ENCODE measurements at places on chromosomes 7 and 10.

DNA sequence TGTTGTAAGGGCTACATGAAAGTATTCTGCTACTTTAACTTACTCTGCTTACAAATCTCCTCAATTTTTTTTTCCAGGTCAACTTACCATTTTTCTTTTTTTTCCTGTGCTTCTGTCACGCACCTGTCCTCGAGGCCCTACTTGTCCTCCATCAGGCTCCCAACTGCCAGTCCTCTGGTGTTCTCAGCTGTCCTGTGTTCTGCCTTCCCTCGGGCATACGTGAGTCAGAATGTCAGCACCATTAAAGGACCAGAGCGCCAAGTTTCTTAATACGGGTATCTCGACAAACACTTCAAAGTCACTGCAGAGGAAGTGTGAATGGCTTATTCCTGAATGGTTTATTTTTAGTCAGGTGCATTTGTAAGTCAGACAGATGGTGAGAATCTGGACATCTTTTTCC lies at the start of gene TEX47:
TEX47 (minus strand) TSS at position 185 of the 400 bp plus-strand sequence. CDS start 795 bp downstream, outside the sequence.
- DNase-seq = no peak

- no peak for DNase-seq
Measured at GRCh38 chr7:129271500-129272355, 46.9 kb downstream of the AHCYL2 start.

DNA sequence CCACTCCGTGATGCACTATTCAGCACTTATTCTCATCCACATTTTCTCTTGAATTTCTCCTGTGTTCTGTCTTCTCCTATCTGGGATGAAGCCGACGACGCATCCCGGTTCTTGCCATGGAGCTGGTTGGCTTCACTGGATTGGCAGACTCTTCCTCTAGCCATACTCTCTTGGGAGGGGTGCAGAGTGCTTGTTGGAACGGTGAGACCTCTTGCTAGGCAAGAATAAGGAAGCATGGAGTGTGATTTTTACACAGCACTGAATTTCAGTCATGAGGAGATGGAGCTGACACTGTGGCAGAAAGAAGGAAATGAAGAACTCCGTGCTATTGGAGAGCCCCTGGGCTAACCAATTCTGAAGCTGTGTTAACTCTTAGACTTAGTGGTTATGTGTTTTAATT lies 28.2 kb upstream of the ZNF32 start:
- no peak for DNase-seq

- DNase-seq = peak; percentile 84
Measured at GRCh38 chr7:94301024-94301586, 93.6 kb upstream of the COL1A2 start.

GRCh38 chr10:91643700-91644099 lies 10.8 kb upstream of the PPP1R3C start:
- no peak for DNase-seq

GRCh38 chr7:33882040-33882837 lies 23.1 kb upstream of the BMPER start:
- no peak for DNase-seq

- peak; percentile 70 for DNase-seq
Measured at GRCh38 chr10:49115015-49115795, at the start of gene VSTM4. VSTM4 (minus strand) TSS chr10:49115522; CDS start chr10:49115485, 37 bp downstream.

DNA sequence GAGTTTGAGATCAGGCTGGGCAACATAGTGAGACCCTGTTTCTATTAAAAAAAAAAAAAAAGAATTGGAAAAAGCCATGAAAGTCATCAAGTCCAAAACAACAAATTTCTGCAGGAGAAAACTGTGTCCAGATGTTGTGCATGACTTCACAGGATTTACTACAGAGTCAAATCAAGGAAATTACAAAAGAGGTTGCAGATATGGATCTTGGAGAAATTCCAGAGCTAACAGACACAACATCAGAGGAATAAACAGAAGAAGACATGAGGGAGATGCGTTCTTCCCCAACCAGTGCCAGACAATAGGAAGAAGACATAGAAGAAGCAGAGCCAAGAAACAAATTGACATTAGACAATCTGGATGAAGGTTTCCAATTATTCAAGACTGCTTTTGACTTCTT lies 24.3 kb upstream of the KCNIP2 start:
- no peak for DNase-seq

DNA sequence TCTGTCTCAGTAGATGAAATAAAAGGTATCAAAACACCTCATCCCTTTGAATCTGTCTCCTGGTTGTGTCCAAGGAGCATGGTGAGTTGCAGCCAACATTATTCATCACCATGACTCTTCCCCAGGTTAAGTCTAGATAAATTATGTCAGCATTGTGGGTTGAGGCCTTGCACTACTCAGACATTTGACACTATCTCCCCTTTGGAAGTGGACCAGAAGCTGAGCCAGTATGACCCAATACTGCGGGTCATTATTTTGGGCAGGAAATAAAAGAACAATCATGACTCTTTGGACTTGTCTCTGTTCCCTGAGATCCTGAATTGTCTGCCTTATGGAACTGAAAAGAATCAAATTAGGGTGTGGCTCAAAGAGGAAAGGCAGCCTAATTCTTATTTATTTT lies 168.2 kb upstream of the FAM171A1 start:
- DNase-seq = no peak
